Stimulated activated CD8-positive, alpha-beta memory T cell treated with anti-CD3 and anti-CD28 coated beads, Interleukin-2, amount 100 ng/mL, for 1 hour (primary cell): ENCODE measurements at places on chromosomes 5 and 9.

DNA sequence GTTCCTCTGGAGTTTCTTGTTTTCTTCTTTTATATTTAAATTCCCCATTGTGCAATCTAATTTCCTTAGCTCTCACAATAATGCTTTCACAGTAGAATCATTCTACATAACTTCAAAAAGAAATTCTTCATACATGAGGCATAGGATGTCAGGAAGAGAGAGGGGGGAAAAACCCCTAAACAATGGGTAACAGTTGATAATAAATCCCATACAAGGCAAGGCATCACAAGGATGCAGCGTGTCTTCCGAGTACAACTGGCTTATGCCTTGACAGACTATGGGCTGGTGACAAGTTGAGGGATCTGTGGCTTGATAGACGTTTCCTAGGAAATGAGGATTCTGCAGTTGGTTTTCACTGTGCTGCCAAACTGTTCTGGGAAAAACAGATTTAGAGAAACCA, 247.4 kb downstream of the ARL15 start:
- DNase-seq, result no peak

DNA sequence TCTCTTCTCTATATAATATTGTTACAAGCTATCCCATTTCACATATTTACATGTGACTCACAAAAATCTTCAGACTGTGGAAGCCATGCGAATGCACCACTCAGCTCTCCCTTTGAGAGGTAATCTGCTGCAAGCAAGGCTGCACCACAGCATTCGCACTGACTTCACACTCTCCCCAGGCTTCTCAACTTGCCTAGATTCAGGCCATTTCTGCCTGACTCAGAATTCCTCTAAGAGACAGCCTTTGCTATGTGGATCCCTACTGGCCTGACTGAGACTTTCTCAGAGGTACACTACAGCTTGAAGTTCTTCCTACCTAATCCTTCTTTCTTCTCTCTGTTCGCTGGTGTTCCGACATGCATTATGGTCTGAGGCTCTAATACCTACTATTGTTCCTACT, 21.1 kb upstream of the DMRTA1 start:
- DNase-seq, result no peak

DNA sequence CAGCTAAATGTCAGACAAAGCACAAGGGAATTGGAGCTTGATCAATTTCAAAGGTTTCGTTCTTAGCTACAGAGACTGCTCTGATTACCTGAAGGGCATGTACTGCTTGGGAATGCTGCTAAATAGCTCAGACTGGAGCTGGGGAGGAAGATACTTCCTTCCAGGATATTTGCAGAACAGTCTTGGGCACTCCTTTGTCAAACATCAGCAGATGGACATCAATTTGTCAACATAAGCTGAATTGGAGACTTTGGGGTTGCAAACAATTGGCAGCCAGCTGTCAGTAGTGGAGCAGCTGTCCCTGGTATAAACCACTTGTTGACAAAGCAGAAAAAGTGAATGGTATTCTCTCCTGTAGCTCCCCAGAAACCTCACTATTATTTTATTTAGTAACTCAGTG, 182.0 kb downstream of the CCDC192 start:
- no peak for DNase-seq

DNA sequence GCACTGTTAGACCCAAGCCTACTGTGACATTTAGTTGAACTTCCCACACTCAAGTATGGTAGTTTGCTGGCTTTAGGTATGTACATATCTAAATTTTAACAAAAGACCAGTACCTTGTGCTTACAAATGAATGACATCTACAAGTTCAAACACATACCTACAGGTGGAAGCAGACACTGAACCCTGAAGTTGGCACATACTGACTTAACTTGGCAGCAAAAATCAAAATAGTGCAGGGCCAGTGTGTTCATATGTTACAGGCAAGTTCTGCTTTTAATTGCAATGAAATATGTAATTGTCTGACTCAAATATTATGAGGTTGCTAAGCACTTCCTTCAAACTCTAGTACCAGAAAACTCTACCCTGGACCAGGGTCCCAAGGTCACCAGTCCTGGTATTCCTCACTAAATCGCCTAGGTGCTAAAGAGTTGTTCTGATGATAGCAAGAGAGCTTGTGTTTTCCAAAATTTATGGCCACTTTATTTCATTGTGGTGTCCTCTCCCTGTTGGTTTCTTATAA, 77.4 kb downstream of the MEGF10 start:
- DNase-seq, result no peak

DNA sequence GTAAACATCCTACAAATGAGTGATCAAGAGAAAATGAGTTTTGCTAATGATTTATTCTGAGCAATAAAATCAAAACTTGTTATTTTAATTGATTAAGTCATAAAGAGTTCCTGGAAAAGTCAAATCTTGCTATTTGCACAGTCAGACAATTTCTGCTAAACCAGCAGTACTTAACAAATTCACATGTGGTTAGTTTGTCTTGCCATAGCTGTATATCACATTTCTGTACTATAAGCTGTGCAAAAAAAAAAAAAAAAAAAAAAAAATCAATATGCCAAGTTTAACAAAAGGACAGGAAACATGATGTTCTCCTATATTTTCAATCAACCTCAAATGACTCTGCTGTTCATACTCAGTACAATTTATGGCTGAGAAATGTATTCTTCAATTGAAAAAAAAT, 24.9 kb downstream of the POU5F2 start:
- no peak for DNase-seq

- no peak for DNase-seq
These were observed 75.5 kb upstream of the PUM3 start for GRCh38 chr9:2919347-2919746.

GRCh38 chr9:109766351-109766750, 13.6 kb upstream of the PALM2AKAP2 start:
- DNase-seq, result no peak

DNA sequence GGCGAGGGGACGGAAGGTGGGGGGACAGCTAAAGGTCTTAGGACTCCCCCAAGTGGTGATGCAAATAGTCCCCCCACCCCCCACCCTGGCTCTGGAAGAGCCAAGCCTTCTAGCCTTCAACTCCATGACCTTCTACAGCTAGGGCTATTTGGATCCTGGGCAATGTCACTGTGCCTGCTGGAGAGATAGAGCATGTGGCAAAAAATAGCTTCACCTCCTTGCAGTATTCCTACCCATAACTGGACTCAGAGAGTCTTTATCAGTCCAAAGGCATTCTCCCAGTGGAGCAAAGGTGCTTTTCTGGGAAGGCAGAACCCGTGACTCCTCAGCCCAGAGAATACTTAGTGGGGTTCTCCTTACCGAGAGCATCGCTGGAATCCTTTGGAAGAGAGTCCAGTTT, 48.9 kb upstream of the PPARGC1B start:
- DNase-seq, result no peak

GRCh38 chr5:123116058-123116457, 27.0 kb downstream of the PRDM6 start:
- DNase-seq, result no peak

DNA sequence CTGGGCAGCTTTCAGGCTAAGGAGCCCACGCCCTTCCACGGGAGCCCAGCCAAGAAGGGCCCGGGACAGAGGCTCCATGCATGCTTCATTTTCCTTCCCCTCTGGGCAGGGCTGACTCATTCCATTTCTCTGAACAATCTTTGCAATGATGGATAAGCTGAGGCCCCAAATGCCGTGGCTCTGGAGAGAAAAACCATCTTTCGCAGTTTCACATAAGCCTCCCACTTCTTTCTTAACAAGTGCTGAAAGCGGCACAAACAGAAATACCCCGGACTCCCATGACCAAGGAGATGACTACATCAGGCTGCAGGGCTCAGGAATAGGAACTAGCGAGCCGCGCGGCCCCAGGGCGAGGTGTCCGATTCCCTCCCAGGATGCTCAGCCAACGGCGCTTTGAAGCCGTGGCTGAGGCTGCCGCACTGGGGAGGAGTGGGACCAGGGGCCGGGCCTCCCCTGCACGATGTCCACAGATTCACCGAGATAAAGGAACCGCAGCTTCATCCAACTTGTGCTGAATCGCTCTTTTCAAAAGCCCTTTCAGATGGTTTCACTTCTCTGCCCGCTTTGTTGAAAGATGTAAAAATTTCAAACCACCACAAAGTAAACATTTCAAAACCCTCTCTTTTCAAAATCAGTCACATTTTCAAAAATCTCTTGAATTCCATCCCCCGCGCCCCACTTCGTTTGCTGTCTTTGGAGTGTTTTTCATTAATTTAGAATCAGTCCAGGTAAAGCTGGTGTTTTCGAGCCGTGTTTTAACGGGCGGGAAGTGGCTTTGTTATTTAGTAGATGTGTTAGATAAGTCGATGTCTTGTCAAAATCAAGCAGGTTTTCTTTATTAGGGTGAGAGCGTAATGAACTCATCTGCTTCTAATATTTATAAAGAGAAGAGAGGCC, 96.5 kb upstream of the LMX1B start:
- peak; percentile 11 for DNase-seq

DNA sequence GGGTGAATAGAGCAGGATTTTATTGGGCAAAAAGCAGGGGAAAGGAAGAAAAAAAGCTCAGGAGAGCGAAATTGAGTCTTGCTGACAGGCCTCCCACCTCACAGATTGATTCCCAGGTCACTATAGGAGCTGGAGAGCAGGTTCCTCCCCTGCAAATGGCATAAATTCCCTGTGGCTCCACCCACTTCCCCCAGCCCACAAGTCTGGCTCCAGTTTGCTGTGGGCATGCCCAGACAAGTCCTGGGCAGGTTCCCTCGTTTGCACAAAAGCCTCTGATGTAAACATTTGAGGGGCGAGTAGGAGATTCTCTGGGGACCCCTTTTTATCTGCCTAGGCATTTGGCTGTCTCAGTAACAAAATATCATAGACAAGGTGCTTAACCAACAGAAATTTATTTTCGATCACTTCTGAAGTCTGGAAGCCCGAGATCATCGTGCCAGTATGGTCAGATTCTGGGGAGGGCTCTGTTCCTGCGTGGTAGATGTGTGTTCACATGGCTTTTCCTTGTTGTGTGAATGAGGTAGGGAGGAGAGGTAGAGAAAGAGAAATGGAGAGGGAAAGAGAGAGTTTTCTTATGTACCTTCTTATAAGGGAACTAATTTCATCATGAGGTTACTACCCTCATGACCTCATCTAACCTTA, 614.5 kb downstream of the MAT2B start:
- DNase-seq, result no peak

DNA sequence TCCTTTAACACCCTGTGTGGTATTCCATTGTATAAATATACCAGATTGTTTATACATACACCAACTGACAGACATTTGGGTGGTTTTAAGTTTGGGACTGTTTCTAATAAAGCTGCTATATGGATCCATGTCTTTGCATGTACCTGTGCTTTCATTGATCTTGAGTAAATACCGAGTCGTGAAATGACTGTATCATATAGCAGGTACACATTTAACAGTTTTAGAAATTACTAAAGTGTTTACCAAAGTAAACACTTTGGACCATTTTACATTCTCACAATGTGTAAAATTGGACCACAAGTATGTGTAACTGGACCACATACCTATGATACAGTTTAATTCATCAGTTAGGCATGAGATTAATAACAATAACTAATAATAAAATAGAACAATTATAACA, 175.2 kb downstream of the FBXL17 start:
- no peak for DNase-seq

GRCh38 chr9:121026260-121026691, 23.8 kb downstream of the C5 start:
- DNase-seq, result no peak

- DNase-seq, result no peak
These were observed 240.9 kb downstream of the TRPM3 start for GRCh38 chr9:70880535-70880934.

DNA sequence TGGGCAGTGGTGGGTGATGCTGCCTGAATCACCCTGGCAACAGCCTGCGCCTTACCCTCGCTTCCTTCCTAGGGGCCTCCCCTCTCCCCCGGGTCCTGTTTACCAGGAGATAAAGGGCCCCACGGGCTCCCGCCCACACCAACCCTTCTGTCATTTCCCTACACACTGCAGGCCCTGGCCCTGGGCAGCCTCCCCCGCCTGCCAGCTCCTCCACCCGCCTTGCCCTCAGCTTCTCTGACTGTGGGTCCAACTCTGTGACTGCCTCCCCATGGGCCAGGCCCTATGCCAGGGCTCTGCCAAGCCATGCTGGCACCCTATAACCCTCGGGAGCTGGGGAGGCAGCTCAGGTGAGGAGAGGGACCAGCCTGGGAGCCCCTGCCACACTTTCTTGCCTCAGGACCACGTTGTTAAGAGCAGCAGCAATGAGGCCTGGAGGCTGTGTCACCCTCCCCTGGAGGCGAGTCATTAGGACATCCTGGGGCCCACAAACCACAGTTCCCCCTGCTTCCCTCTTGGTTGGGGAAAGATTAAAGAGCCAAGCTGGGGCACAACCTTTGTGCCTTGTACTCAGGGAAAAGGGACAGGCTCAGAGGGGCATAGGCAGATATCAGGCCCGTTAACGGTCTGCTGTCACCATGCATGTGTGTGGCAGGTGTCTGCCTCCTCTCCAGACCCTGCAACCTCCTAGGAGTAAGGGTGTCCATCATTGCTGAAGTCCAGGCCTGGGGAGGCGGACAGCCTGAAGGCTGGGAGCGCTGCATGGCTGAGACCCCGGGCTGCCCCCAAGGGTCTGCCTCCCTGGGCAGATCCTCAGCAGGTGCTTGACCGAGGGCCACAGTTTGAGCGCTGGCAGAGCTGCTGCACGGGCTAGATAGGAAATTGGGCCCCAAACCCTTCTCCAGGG, 2.8 kb downstream of the MGAT4B start:
- no peak for DNase-seq

DNA sequence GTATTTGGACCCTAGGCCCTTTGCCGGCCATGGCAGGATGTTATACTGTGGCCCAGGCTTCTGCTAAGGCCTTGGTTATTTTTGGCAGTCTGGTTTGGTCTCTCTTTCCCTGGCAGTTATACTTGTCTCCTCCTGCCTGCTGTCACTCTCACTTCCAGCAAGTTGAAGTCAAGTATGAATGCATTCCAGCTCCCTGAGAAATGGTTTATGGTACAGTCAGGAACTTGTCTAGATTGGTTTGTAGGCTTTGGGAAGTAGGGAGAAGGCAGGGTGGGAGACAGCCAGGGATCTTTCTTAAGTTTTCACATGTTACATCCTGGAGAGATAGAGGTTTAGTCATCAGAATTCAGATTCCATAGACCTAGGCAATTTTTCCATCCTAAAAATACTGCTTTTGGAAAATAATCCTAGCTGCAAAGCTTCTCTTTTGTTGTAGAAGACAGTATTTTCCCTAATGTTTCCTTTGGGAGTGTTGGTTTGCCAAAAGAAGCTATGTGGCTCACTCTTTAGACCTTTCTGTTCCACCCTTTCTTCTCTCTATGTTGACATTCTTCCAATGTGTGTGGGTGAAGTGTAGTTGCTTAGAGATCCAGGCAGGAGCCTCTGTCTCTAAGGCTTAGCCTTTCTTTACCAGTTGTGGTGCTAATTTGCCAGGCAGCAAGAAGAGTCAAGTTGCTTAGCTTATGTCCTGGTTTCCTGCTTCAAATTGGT, 2.5 kb upstream of the KDM3B start:
- no peak for DNase-seq

GRCh38 chr5:73454379-73455036, 5.9 kb upstream of the FOXD1 start:
- DNase-seq, result no peak

GRCh38 chr5:132183723-132184122, 43.9 kb downstream of the P4HA2 start:
- DNase-seq, result no peak

DNA sequence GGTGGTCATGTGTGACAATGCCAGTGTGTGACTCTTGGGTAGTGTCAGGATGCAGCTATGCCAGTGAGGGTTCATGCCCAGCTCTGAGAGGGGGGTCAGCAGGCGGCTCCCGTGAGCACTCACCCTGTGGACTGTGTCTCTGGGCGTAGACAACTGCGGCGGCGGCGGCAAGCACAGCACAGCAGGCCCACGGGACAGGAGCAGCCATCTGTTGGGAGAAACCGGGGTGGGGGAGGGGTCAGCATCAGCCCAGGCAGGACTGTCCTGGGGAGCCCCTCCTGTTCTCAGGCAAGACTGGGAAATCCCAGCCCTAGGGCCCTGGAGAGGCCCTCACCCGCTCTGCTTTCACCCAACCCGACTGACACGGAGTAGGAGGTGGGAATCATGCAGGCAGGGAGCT, 20.8 kb downstream of the CNTFR start:
- no peak for DNase-seq
